ENCODE measurements at places on chromosomes 7 and 10.

- no peak for DNase-seq
- H3K4me1 ChIP-seq: no peaks in the 10 kb centered on the region
- H3K4me3 ChIP-seq: no peak overlapping the region
- no peak overlapping the region for H3K27ac ChIP-seq
Observed at GRCh38 chr10:36007369-36007768, 365.3 kb upstream of the FZD8 start.

- no peak overlapping the region for H3K4me3 ChIP-seq
- H3K27me3 ChIP-seq: no peaks in the 10 kb centered on the region
- H3K36me3 ChIP-seq: no peaks in the 10 kb centered on the region
Observed at GRCh38 chr7:84921154-84921553, 265.7 kb downstream of the SEMA3D start.

DNA sequence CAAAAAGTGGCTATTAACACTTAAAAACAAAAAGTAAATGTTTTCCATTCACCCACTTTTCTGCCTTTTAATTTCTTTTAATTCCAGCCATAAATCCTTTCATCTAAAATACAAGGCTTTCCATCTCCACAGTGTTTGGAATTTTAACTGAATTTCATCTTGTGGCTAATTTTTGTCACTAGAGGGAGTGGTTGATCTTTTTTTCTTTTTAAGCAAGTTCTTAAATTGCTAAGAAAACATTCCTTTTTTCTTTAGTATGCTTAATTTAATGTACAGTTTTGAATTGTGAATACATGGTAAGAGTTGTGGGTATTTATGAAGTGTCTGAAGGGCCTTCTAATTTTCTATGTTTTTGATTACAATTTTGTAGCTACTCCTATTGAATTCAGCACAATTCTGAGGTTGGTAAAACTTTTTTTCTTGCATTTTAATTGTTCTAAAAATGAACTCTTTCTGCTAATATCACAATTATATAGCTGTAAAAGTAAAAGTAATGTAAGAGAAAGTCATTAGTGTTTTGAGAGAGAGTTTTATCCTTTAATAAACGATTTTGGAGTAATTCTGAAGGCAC, 54.9 kb upstream of the ANK3 start:
- no peak overlapping the region for H3K27ac ChIP-seq
- no peaks in the 10 kb centered on the region for H3K36me3 ChIP-seq
- peak; percentile 63 for DNase-seq

DNA sequence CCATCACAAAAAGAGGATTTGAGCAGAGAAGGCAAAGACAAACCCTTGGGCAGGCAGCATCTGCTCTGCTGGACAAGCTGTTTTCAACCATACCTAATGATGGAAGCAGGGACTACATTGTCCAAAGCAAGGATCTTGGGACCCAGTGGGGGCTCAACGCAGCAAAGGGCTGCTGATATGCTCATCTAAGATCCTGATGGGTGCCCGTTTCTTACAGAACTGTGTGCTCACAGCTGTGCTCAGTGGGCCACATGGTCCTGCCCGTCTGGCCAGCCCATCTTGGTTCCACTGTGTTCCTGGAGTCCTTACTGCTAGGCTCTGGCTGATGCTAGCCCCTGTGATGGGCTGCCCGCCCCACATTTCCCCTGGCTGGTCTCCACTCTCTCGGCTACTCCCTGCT, 36.1 kb downstream of the GPRIN2 start:
- H3K27ac ChIP-seq: no peak overlapping the region
- H3K36me3 ChIP-seq: no peaks in the 10 kb centered on the region
- H3K27me3 ChIP-seq: no peaks in the 10 kb centered on the region

GRCh38 chr7:96654630-96655188, 54.9 kb downstream of the SEM1 start:
- DNase-seq: no peak
- H3K27me3 ChIP-seq: no peaks in the 10 kb centered on the region
- no peak overlapping the region for H3K4me3 ChIP-seq
- H3K36me3 ChIP-seq: no peaks in the 10 kb centered on the region
- 0 out of 2 replicates have a peak, but pooled peaks cover 2% of the 10 kb centered on the region for H3K4me1 ChIP-seq

DNA sequence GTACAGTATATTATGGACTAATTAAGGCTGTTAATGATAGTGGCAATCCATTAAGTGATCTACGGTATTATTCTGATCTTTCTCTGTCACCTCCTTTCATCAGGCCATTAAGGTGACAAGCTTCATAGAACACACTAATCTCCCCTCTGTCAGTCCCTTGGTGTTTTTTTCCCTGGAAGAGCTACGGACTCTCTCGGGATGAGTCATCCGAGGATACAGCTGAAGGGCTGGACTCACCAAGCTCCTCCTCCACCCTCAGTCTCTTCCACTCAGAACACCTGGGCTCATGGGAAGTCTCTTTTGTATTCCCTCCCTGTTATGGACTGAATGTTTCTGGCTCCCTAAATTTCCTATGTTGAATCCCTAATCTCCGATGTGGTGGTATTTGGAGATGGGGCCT, 69.8 kb upstream of the PLXNA4 start:
- no peaks in the 10 kb centered on the region for H3K4me1 ChIP-seq
- no peak overlapping the region for H3K27ac ChIP-seq
- no peak for DNase-seq
- no peak overlapping the region for H3K4me3 ChIP-seq
- no peaks in the 10 kb centered on the region for H3K36me3 ChIP-seq
- no peaks in the 10 kb centered on the region for H3K27me3 ChIP-seq

- DNase-seq: no peak
- H3K4me1 ChIP-seq: peaks cover 5% of the 10 kb centered on the region
- H3K27ac ChIP-seq: no peak overlapping the region
- no peak overlapping the region for H3K4me3 ChIP-seq
Observed at GRCh38 chr10:12504176-12504575, 154.8 kb downstream of the CAMK1D start.

GRCh38 chr10:31918671-31919409, 9.8 kb downstream of the ARHGAP12 start:
- no peak overlapping the region for H3K27ac ChIP-seq
- DNase-seq: no peak
- H3K4me1 ChIP-seq: peaks cover 2% of the 10 kb centered on the region
- H3K27me3 ChIP-seq: no peaks in the 10 kb centered on the region
- no peaks in the 10 kb centered on the region for H3K36me3 ChIP-seq

DNA sequence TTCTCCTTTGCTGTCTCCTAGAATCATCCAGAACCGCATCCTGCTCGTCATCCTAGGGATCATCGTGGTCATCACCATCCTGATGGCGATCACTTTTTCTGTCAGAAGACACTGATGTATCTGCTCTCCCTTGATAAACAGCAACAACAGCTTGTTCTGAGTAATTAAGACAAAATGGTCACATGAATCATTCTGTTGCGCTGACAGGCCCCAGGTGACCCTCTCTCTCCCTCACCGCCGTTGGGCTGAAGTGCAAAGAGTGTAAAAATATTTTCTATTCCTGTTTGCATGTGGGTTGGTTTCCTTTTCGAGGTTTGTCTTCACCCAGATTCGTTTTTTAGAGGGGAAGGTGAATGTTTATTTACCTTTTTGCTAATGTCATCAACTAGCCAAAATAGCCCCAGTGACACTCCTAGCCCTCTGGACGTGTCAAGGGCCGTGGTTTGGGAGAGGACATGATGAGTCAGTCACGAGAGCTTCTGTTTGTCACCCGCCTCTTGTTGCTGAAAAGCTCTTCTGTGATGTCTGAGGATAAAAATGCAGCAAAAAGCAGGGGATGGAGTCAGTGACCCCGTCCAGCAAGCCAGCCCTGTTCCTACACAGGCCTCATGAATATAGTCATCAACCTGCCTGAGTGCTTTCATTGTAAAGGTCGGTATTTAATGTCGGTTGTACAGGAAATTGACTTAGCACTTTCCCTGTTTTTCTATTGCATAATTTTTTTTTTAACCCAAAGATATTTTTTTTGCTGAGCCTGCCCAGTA, 134.6 kb upstream of the TCF7L2 start:
- peaks cover 20% of the 10 kb centered on the region for H3K4me1 ChIP-seq
- H3K27ac ChIP-seq: no peak overlapping the region
- no peak overlapping the region for H3K4me3 ChIP-seq
- no peaks in the 10 kb centered on the region for H3K27me3 ChIP-seq
- H3K36me3 ChIP-seq: no peaks in the 10 kb centered on the region
- peak; percentile 67 for DNase-seq

GRCh38 chr7:112159351-112159750, 46.8 kb downstream of the DOCK4 start:
- no peak overlapping the region for H3K4me3 ChIP-seq
- peaks cover 6% of the 10 kb centered on the region for H3K4me1 ChIP-seq
- no peak for DNase-seq
- H3K36me3 ChIP-seq: no peaks in the 10 kb centered on the region
- no peaks in the 10 kb centered on the region for H3K27me3 ChIP-seq
